Hypothalamus (tissue), 51 donors: ENCODE measurements at places on chromosomes 11 and 22.

DNA sequence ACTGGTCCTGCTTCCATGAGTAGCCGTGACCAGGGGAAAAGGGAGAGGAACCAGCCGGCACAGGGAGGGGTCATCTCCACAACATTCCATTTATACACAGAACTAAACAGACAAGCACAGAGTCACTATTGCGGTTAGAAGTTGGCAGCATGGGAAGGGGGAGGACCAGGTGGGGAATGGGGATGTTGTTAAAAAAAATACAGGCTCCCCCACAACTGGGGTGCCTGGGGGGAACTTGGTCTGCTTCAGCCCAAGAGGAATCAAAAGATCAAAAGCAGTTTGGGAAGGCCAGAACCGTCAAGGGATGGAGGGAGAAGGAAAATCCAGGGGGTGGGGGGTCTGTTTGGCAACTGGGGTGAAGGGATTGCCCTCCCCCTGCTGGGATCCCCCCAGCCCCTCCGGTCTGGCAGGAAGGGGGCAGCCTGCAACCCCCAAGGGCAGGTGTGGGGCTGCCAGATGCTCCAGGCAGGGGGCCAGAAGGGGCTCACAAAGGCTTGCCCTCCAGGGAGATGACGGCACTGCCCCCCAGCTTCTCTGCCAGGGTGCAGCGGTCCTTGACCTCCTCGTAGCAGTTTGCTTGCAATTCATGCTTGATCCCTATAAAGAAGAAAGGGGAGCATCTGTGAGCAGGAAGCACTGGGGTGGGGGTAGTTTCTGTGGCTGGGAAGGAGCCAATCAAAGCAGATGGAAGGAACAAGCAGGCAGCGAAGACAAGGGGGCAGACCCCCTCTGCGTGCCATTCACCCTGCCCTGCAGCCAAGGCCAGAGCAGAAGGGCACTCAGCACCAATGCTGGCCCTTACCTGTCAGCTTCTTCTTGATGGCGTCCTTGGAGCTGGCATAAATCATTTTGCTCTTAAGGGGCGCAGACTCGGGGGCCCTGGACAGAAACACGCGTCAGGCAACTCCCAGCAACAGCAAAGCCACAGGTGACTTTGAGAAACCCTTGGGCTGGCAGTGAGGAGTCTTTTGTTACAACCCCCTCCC, 2.8 kb downstream of the CFL1 start:
- DNase-seq: no peak

GRCh38 chr11:103586756-103587155, 449.7 kb upstream of the DDI1 start:
- DNase-seq: no peak

DNA sequence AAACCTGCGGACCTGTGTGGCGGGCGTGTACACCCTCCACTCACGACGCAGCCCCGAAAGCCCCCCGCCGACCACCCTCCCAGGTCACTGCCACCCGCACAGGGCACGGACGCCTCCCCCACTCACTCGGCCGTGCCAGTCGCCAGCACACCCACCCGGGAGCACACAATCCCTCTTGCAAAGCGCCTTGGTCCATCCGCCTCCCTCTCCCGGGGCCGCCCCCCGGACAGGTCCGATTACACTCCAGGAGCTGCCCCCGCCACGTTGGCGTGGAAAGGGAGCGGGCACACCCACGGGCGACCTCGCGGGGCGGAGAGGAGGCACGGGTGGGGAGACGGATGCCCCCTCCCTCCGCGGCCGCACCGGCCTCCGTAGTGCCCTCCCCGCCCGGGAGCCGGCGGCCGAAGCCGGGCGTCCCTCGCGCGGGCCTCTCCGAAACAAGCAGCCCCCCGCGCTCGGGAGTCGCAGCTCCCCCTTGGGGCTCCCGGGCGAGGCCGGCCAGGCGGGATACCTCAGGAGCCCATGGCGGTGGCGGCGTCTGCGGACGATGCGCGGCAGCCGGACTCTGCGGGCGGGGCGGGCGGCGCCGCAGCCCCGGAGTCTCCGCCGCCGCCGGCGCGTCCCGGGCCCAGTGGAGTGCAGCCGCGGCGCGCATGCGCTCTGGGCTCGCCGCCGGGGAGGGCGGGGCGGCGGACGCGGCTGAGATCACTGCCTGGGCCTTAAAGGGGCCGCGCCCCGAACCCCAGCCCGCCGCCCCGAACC, at the start of gene TMEM184B:
TSS of gene TMEM184B (minus strand) at position 638 of the 762 bp plus-strand sequence. CDS start 25,049 bp downstream, outside the sequence.
- peak; percentile 61 for DNase-seq

GRCh38 chr11:2273771-2274170, 3.4 kb upstream of the ASCL2 start:
- no peak for DNase-seq

- no peak for DNase-seq
These were observed 54.7 kb downstream of the TRMU start for GRCh38 chr22:46390105-46390651.

GRCh38 chr11:1946812-1947484, at the start of gene MRPL23:
MRPL23 (plus strand) TSS chr11:1947332; CDS start chr11:1947363, 31 bp downstream.
- DNase-seq: no peak

- no peak for DNase-seq
These were observed 22.0 kb upstream of the FIBIN start for GRCh38 chr11:26971961-26972360.

- DNase-seq: no peak
These were observed 34.4 kb downstream of the IGF2 start for GRCh38 chr11:2104524-2105440.

GRCh38 chr22:17483688-17484372, 79.5 kb upstream of the SLC25A18 start:
- DNase-seq: no peak

GRCh38 chr11:79488286-79488685, 47.5 kb upstream of the TENM4 start:
- DNase-seq: no peak

- no peak for DNase-seq
These were observed at the start of gene TBX1 for GRCh38 chr22:19760058-19760950. TBX1 (plus strand) TSS chr22:19760778; CDS start chr22:19760844, 66 bp downstream.

- DNase-seq: no peak
These were observed 40.9 kb upstream of the PRR5 start for GRCh38 chr22:44661070-44661469.

- peak; percentile 55 for DNase-seq
These were observed at the start of gene WBP2NL for GRCh38 chr22:41998361-41999261. WBP2NL (plus strand) TSS chr22:41998788; CDS start chr22:41998819, 31 bp downstream.

DNA sequence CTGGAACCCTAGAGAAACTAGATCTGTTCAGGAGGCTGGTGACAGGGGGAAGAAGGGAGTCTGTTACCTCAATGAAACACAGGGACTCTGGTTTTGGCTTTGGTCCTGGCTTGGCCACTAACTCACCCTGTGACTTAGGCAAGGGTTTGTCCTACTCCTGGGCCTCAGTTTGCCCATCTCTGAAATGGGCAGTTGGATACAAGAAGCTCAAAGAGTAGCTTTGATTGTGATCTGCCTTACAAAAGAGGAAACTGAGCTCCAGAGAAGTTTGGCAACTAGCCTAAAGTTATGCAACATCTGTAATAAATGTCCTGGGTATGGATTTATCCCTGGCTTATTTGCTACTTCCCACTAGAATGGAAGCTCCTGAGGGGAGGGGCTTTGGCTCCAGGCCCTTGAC, 24.0 kb upstream of the LMO1 start:
- DNase-seq: no peak

GRCh38 chr11:93767018-93767417, 17.1 kb upstream of the MED17 start:
- DNase-seq: no peak

DNA sequence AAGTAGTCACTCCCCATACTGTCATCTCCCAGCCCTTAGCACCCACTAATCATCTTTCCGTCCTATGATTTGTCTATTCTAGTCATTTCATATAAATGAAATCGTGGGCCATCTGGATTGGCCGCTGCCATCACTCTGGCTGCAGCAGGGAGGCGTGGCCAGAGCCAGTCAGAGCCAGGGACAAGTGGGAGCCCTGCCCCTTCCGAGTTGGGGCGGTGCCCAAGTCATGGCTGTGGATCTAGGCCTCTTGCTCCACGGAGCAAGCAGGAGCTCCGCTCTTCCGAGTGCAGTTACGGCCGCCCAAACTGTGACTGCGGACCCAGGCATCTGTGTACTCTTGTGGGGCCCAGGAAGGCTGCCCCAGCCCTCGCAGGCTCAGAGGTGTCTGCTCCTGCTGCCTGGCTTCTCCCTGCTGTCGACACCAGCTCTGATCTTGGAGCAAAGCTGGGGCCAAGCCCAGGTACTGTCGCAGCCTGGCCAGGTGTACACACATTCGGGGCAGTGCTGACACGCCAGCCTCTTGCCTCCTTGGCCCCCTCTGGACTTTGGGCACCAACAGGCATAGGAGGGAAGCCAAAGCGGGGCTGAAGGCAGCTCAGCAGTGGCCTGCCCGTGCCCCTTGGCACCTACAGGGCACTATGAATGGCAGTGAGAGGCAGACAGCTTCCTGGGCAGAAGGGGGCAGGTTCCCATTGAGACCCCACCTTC, 8.4 kb downstream of the MRPL48 start:
- peak; percentile 75 for DNase-seq

DNA sequence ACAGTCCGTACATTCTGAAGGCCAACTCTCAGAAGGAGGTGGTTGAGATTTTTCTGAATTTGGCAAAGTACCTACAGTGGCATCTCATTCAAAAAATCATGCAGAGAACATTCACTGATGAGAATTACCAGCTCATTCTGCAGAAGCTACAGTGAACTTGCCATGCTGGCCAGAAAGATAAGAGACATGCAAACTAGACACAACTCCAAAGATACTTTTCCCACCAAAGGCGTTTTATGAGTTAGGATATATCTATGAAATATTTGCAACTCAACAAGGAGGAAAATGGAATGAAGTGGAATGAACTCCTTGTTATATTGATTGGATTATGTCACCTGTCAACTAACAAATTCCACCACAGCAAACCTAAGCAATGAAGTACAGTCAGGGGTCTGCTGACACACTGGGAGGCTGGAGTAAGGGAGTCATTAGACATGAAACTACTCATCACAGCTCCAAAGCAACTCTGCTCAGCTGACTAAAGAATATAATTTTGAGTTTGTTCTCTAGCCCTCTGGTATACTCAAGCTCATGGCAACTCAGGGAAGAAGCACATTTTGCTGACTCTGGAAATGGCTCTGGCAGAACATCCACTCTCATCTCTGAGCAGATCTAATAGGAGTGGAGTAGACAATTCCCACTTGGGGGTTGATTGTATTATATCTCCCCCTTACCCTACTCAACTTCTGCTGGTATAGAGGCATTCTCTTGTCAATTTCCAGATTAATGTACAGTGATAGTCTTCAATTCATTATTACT, 22.9 kb downstream of the MAML2 start:
- DNase-seq: no peak

- DNase-seq: no peak
These were observed at the start of gene C22orf42 for GRCh38 chr22:32158712-32159533. C22orf42 (minus strand) TSS chr22:32159303; CDS start chr22:32159215, 88 bp downstream.

DNA sequence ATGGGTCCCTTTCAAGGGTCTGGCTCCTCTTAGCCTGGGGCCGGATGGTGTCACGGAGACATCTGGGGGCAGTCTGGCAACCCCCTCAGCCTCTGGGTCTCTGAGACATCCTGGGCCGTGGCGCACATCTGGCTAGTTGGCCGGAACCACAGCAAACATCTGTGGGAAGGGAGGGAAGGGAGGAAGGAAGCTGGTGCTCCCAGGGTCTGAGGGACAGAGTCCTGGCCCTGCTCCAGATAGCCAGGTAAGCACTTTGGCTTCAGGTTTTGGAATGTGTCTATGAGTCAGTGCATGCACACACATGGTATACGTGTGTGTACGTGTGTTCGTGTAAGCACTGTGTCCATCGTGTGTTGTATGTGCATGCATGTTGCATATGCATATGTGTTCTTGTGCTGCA, 225.1 kb downstream of the MN1 start:
- no peak for DNase-seq

DNA sequence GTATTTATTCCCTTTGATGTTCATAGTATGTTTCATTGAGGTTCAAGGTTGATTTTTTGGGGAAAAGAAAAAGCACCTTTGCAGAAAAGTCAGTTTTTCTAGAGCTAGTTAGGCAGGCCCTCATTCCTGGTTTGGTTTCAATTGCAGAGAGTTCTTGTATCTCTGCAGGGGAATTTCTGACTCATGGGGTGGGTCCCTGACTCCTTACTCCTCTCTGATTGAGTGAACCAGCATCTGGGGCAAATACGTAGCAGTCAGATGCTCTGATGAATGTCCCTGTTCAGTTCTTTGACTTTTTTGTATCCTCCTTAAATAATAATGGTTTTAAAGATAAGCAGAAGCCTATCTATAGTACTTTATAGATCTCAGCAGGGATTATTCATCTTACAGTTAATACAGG, 7.7 kb upstream of the NCR3LG1 start:
- DNase-seq: no peak

- DNase-seq: peak; percentile 18
These were observed 1.0 kb downstream of the ZBTB16 start for GRCh38 chr11:114060392-114061047.

GRCh38 chr11:119336744-119337469, 2.6 kb downstream of the RNF26 start:
- no peak for DNase-seq

- no peak for DNase-seq
These were observed 6.9 kb downstream of the SBF1 start for GRCh38 chr22:50467773-50468440.

GRCh38 chr11:61706452-61707400, 26.5 kb downstream of the DAGLA start:
- no peak for DNase-seq

DNA sequence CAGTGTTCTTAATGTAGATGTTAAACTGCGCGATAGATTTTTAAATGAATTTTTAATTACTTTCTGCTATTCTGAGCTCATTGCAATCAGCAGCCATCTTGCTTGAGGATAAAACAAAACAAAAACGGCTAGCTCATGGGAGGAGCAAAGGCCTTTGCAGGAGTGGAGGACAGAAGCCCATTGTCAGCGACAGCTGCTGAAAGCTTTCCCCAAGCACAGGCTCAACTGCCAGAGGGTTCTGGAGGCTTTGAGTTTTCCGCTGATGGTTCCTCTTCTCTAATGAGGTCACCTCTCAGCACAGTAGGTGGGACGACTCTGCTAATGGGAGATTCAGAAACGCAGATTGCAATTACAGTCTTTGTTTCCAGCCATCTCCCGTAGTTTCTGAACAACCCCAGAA, 167.1 kb upstream of the TTC12 start:
- peak; percentile 76 for DNase-seq

DNA sequence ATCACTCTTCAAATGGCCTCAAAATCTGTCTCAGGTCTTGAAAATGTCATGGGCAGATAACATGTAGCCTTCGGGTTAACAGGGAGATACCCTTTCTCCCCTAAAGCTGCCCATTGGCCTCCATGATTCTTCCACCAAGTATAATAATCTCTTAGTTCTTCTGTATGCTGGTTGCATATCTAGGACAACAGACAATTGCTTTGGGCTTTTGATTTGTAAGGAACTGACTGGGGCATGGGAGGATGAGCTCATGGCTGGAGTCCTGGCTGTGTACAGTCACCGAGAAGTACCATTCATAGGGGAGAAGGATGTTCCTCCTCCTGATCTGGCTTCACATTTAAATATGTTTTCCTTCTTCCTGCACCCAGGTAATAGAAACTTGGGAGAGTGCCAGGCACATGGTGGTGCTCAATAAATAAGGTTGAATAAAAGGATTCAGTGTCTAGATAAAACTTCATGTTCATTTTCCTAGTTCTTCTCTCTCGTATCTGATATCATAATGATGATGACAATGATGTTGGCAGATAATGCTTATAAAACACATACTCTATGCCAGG, 2.8 kb upstream of the AMPD3 start:
- peak; percentile 52 for DNase-seq

- DNase-seq: no peak
These were observed 75.4 kb upstream of the RCN1 start for GRCh38 chr11:32015427-32015826.

GRCh38 chr22:24807284-24807950, 1.4 kb downstream of the SGSM1 start:
- no peak for DNase-seq

GRCh38 chr11:47010179-47010578, 73.6 kb downstream of the CSTPP1 start:
- no peak for DNase-seq

- DNase-seq: peak; percentile 18
These were observed 128.4 kb downstream of the BUD13 start for GRCh38 chr11:116644201-116644940.
